ACHN (cell line): ENCODE measurements at places on chromosomes 3 and 15.
A peak's percentile ranks its signal among the peaks of the same experiment; 100 is the strongest.

GRCh38 chr3:156395961-156396710 is 158.8 kb downstream of the SSR3 start:
- no peak for DNase-seq

DNA sequence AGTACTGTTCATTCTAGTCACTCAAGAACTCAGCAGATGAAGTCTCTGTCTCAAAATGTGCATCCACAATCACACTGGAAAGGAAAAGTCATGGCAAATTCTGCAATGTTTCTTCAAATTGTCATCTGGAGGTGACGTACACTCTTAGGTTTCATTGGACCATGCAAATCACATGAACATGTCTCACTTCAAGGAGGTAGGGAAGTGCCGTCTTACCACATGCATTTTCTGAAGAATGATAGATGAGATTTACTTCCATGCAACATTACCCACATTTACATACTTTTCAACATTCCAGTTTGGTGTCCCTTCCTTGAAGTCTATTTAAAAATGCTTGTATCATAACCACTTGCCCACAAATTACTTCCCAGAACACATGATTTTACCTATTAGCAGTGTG is 107.9 kb upstream of the SATB1 start:
- DNase-seq: no peak

DNA sequence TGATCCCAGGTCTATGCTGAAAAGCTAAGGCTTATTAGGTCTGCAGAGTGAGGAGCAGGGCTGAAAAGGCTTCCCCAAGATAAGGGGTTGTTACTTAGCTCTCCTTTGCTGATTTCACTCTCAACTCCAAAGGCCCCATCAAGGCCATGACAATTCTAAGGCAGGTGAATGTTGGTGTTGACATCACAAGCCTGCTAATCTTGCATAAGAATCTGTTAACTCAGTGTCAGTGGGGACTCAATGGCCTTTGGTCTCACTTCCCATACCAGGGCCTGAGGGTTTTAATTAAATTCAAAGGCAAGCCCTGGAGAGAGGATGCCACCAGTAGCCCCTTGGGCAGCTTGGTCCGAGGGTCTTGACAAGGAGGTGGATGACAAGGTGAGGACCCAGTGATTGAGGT is 9.4 kb upstream of the ALAS1 start:
- no peak for DNase-seq

- peak; percentile 76 for DNase-seq
Observed at GRCh38 chr3:25427942-25428788, at the start of gene RARB. TSS of gene RARB (plus strand) at chr3:25428263. CDS start at chr3:25428732, 469 bp downstream.

GRCh38 chr3:53044711-53045517 is 959 bp downstream of the SFMBT1 start:
- DNase-seq: peak; percentile 60

GRCh38 chr3:124558991-124559845 is 171.0 kb upstream of the UMPS start:
- peak; percentile 82 for DNase-seq

DNA sequence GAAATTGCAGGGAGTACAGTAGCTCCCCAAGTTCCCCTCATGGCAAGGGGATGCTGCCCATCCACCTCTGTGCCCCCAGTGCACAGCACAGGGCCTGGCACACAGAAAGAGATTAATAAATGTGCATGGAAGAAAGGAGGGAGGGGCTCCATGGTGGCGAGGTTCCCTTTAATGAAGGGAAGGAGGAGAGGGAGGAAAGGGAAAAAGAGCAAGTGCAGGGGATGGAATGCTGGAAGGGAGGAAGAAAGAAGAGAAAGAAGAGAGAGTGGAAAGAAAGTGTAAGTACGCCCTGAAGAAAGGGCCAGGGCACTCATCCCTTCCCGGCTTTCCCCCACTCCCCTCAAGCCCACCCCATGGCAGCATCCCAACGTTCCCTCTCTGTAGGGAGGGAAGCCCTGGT is 1.5 kb upstream of the VIPR1 start:
- no peak for DNase-seq

GRCh38 chr15:94041746-94042145 is 189.6 kb upstream of the MCTP2 start:
- no peak for DNase-seq

- DNase-seq: no peak
Observed at GRCh38 chr3:100455841-100456550, 36.4 kb upstream of the TMEM45A start.

GRCh38 chr15:89364341-89364740 is 29.7 kb upstream of the POLG start:
- DNase-seq: no peak
